AG09319 (cell line): ENCODE measurements at places on chromosomes 5 and 9.

DNA sequence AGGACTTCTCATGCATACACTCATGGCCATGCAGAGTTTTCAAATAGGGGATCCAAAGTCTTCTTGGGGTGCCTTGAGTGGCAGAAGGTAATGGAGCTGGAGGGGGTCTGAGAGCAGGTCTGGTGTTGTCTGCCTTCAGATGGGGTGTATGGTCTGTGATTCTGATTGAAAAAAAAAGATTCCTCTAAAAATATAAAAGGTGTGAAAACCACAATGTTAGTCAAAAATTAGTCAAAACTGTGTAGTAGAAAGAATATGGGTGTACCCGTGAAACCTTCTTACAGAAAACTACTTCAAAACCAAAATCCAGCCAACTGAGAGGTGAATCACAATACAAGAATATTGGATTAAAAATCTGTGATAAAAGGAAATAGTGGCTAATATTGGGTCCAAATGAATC, 20.1 kb downstream of the DOCK2 start:
- DNase-seq: no peak

DNA sequence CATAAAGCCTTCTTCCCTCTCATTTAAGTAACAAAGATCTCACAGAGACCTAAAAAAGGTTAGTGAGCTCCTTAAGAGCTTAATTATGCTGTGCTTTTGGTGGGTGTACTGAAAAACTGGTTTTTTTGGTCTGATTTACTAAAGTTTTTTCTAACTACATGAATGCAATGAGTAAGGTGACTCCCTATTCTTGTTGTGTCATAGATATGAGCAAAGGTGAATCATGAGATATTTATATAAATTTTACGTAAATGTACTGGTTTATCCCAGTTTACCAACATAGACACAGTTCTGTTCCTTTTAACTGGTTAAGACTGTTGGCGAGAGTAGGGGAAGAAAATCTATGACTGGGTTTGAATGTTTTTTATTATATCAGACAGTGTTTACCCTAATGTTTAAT, 250.5 kb downstream of the NR2F1-AS1 start:
- DNase-seq: no peak

DNA sequence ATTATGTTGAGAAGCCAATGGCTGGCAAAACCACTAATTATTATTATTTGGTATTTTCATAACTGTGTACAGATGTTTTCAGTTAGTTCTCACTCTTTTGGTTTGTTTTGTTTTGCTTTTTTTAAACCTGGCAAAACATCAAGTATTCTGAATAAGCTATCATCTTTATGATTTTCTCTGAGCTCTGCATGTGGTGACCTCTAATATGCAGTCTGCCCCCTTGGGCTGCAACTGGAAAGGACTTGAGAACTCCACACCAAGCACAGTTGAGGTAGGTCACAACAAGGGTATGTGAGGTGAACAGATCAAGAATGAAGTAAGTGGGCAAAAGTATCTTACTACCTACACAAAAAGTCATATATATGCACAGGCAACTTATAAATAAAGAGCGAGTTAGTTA, 202.2 kb downstream of the NFIB start:
- peak; percentile 5 for DNase-seq

DNA sequence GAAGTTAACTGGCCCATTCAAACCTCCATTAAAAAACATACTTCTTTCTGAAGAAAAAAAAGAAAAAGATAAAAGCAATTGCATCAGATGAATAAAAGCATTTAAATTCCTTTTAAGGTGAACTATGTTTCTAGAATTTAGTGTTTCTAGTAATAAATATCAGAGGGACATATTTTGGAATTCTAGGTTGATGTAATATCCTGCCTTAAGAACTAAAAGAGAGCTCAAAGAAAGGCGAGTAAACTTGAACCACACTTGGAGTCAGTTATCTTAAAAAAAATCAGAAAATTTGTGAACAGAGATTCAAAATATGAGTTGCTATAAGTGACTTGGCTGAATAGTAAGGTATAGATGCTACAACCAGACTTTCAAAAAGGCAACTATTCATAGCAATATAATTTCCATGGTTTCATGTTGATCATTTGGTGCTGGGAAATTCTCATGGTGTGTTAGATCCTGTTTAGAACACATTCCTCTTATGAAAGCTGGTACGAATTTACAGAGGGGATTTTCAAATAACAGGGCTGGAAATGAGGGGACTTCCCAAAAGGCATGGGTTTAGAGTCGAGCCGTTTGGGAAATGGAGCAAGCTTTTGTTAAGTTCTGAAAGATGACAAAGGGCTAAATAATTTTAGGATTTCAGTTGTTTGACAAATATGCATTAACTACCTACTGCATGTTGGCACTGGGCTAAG, 37.6 kb upstream of the RAI14 start:
- DNase-seq: no peak

DNA sequence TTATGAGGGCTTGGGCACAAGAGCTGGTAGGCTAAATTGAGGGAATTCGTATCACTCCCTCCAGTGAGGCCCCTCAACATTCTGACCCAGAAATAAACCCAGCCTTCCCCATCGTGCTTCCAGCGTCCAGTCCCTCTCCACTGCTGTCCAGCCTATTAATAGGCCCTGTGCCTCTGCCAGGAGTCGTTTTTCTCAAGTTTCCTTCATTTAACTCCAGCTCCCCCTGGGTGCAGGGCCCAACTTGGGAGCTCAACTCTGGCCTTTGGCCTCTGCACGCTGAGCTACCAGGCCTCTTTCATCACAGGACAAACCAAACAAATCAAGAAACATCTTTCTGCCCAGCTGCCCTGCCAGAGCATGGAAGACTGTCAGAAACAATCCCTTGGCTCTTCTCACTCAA, 10.0 kb downstream of the HBEGF start:
- no peak for DNase-seq
